ENCODE measurements at places on chromosomes 11 and 22. TPM values are rescaled to one million over a fixed set of nuclear protein-coding genes. Genes with fewer than 3 reads are reported as not detected.
A peak's percentile ranks its signal among the peaks of the same experiment; 100 is the strongest.

Gene MS4A15
- not detected for total RNA-seq

GRCh38 chr11:123494195-123495050 is 64.4 kb downstream of the GRAMD1B start:
- H3K36me3 ChIP-seq, result no peaks in the 10 kb centered on the region
- H3K4me1 ChIP-seq, result peaks cover 6% of the 10 kb centered on the region
- no peak overlapping the region for H3K27ac ChIP-seq

- H3K36me3 ChIP-seq, result no peaks in the 10 kb centered on the region
- no peak for DNase-seq
- H3K27ac ChIP-seq, result no peak overlapping the region
- no peaks in the 10 kb centered on the region for H3K4me1 ChIP-seq
These were observed 999.0 kb downstream of the BRD1 start for GRCh38 chr22:48828688-48829087.

GRCh38 chr11:8867931-8868631 is 42.9 kb upstream of the AKIP1 start:
- no peak overlapping the region for H3K4me3 ChIP-seq
- peaks cover 32% of the 10 kb centered on the region for H3K4me1 ChIP-seq
- H3K36me3 ChIP-seq, result no peaks in the 10 kb centered on the region
- no peaks in the 10 kb centered on the region for H3K27me3 ChIP-seq
- DNase-seq, result peak; percentile 65
- H3K27ac ChIP-seq, result peak overlapping the region; percentile 1

DNA sequence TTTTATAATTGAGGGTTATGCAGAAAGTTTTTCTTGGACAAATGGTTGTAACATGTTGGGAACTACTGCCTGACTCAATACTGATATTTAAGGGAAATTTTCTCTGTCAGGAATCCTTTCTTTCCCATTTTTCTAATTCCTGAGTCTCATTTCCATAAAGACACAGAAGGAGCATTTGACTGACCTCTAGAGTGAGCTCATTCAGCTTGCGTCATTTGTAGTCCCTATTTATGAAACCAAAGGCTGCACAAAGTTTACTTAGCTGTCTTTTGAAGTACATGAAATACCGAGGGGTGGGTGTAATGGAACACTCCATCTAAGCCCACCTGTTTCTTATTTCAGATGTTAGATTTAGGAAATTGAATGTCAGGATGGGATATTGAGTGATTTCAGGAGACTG is 359.5 kb upstream of the C11orf87 start:
- DNase-seq, result no peak
- H3K27me3 ChIP-seq, result no peaks in the 10 kb centered on the region
- H3K4me1 ChIP-seq, result no peaks in the 10 kb centered on the region
- no peak overlapping the region for H3K4me3 ChIP-seq
- no peak overlapping the region for H3K27ac ChIP-seq
- no peaks in the 10 kb centered on the region for H3K36me3 ChIP-seq

Measured in SJCRH30 (cell line).